ENCODE measurements at places on chromosomes 11 and 22. TPM values are rescaled to one million over a fixed set of nuclear protein-coding genes. Genes with fewer than 3 reads are reported as not detected.

DNA sequence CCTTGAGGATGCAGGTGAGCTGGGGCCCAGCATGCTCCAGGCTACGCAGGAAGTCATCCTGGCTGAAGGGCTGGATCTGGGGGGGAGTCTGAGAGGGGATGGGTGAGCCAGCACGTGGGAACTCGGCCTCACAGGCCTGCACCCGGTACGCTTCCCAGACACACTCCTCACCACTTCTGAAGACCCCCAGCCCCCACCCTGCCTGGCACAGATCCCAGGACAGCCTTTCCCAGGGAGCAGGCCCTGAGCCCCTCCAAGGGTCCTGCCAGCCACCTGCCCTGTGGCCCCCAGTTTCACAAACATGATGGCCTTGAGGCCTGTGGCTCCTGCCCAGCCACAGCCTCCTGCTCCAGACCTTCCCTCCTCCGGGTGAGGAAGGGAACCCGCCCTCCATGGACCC, 5.6 kb upstream of the PLXNB2 start:
- DNase-seq, result no peak

- no peak for DNase-seq
Measured at GRCh38 chr22:38862375-38863329, 9.4 kb downstream of the CBX6 start.

DNA sequence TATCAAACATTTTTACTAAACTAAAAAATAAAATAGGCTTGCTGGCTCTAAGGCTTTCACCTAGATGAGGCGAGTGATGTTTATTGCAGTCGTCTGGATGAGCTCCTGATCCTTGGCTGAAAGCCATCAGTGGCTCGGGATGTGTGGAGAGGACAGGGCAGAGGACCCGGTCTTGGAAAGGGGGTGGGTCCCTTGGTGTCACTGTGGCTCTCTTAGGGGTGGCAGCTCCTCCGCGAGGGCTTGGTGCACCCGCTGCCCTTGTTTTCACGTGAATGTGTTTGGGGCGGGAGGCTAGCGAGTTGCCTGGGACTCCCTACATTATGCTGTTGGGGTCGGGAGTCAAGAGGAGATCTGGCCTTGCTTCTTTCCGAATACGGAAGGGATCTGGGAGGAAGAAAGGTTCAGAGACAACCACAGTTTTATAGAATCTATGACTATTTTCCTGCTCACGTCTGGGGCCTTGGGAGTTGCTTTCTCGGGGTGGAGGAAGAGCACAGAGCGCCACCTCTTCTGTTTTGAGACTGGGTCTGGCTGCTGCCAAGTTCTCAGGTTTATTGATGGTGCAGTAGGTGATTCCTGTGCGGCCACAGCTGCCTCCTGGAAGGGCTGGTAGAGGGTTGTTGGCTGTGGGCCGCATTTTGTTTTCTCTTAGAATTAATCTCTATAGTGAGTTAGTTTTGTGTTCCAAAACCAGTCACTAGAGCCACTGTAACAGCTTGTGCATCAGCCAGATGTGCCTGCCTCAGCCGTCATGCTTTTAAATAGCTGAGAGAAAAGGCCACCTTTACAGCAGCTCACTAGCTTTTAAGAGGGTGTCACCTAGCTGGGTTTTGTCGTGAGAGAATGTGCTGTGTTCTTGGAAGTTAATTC, 12.8 kb downstream of the TBC1D22A start:
- DNase-seq, result no peak

DNA sequence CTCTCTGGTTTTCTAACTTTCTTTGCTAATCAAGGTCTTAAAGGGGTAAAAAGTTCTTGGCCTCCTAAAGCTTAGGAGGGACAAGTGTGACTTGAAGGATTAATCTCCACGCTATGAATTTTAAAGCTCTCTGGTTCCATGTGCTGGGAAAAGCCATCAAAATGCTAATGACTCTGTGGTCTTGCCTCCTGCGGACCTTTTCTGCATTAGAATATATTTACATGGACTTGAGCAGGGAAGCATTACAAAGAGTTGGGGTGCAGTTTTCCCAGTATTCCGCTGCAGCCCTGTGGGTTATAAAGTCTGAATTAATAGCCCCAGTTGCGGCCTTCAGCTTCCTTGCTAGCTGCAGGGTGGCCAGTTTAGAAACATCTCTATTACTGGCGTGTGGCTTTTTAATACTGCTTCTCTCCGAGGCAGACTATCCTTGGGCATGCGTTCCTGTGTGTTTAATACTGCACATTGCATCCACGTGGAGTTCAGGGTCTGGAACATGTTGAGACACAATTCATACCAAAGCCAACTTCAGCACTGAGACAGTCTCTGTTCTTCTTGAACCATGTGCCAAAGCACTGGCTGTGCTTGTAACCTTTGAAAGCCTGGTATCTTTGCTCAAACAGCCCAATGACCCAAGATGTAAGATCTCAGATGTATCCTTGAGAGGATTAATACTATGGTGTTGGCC, 27.3 kb downstream of the TSPAN18 start:
- no peak for DNase-seq

DNA sequence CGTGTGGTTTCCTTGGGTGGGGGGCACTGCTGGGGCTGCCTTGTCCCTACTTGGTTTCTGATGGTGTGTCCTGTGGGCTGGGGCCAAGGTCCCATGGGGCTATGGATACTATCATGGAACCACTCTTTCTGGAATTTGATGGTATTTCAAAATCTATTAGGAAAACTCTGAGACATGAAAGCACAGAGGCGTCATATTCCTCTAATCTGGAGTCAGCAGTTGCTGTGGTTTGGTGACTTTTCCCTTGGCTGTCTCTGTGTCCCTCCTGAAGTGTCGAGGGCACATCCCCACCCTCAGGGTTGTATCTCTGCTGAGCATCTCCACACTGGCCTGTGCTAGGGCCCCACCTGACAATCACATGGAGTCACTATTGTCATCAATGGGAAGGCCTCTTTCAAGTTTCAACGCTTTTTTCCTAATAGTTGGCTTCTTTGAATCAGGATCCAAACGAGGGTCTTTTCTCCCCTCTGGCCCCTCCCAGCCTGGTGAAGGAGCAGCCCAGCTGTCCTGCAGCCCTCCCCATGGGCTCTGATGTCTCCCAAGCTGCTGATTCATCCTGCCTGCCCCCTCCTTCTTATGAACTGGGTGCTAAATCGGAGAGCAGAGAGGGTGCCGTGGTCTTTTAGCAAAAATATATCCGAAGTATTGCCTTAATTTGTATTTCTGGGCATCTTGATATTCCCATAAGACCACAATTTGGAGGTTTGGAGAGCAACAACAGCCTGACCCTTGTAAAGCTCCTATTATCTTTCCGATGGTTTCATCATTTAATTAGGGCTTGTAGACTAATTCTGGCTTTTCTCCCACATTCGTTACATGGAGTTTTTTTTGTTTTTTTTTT, 38.5 kb downstream of the MED15 start:
- DNase-seq, result no peak

- DNase-seq, result no peak
Measured at GRCh38 chr22:29768052-29768693, 1.0 kb downstream of the UQCR10 start.

GRCh38 chr11:9302448-9302847, 11.9 kb downstream of the TMEM41B start:
- no peak for DNase-seq

DNA sequence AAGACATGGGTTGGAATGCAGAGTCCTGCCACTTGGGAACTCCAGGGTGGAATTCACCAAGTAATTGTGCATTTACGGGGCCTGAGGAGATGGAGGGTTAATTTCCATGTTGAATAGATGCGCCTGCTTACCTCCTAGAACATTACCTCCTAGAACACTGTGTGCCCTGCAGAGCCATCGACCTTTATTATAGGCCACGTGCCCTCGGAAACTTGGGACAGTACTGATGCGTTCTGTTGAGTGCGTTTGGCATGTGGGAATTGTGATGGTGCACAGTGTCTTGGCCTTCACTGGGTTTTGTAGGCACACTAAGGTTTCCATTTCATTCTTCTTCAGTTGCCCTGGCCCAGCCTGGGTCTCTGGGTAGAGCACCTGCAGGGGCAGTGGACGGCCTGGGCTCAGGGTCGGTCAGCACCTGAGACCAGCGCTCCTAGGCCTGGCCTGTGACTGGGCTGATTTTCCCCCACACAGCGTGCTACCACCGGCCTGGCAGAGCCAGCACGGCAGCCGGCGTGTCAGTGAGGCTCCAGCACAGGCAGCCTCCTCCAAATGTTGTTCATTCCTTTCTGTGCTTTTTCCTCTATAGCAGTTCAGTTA, 12.7 kb downstream of the TRMU start:
- no peak for DNase-seq

DNA sequence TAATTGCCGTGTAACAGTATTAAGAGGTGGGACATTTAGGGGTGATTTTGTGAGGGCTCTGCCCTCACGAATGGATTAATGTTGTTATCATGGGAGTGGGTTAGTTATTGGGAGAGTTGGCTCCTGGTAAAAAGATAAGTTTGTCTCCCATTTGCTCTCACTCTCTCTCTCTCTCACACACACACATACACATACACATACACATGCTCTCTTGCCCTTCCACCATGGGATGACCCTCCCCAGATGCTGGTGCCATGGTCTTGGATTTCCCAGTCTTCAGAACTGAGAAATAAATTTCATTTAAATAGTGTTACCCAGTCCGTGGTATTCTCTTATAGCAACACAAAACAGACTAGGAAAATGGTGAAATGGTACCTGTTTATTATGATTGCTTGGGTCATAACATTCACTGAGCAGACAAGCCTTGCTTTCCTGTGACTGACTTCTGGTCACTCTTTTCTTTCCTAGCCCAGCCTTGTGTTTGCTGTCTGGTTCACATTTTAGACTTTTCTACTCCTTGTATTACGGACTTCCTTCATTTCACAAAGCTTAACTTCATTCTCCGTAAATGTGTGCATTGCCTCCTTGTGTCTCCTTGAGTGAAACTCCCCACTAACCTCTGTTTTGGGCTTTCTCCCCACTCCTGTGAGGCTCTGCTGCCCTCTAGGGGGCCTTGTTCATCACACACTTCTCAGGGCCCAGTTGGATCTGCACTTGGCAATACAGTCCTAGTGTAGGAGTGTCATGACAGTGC, 206.5 kb upstream of the CTSC start:
- peak; percentile 77 for DNase-seq

DNA sequence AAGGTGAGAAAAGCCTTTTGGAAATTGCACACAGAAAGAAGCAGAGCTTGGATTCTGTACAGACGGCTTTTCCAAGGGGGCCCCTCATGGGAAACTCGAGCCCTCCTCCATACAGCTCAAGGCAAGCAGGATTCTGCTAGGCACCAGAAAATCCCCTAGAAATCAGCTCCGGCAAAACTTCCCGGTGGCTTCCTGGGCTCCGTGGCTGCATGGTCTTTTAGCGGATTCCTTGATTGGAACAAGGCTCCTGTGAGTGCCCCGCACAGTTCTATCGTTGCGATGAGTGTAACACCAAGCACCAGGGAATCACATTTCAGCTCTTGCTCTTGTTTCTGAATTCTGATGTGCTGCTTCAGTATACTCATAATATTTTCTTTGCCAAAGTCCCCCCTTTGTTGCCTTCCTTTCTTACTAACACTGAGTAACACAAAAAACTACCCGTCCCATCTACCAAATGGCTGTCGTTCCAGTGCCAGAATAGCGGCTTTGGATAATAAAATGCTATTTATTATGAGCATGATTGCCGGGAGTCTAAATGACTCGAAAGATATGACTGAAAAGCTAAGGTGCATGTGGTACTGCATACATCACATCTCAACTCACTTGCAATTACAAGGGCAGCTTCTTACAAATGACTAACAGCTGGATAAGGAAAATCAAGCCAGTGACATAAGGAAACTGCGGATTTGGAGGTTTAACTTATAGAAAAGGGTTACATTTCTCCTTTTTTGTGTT, 494.1 kb downstream of the DLG2 start:
- no peak for DNase-seq

DNA sequence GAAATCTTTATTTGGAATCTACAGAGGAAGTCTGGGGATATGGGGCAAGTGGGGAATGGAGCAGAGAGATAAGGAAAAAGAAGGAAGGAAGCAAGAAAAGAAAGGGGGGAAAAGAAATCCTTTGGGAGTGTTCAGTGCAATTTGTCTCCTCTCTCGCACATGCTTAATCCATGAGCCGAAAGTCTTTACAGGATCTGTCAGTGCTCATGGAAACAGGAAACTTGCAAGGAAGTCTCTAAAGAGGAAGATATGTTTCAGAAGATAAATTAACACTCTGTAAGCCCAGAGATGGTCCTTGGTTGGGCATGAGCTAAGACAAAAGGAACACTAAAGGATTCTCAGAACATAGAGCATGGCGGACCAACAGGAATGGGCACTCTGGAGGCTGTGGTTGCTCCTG, 47.9 kb upstream of the FLI1 start:
- DNase-seq, result no peak

DNA sequence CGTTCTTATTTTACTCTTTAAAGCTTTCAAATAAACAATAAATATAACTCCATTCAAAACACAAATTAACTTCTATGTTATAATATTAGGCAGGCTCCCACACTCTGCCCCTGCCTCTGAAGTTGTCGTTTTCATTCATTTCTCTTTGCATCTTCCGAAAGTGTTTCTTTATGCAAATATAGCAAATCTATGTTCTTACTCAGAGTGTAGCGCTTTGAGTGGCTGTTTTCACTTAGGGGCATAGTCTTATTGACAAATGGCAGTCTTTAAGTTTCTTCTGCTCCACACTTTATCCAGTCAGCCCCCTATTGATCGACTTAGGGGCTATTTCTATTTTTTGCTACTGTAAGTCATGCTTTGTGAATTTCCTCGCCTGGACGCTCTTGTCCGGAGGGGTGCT, 45.3 kb upstream of the RTL6 start:
- no peak for DNase-seq

- DNase-seq, result no peak
Measured at GRCh38 chr11:61507962-61508861, at the start of gene LRRC10B. TSS of gene LRRC10B (plus strand) at chr11:61508749. CDS start at chr11:61508999, 250 bp downstream.

DNA sequence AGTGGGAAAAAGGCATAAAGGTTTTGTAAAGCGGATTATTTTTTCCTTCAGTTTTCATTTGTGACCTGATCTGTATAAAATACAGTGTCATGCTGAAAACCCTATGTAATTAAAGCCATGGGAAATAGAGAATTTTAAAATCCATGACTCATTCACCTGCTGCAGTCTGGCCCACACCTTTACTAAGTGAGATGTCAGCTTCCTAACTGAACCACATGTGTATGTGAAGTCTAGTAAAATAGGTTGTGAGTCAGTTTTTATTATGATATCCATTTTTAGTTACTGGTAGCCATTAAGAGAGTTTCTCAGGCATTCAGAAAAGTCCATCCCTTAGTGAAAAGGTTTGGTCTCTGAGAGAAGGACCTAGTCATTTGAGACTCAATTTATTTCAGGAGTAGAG, 60.9 kb downstream of the TRIM44 start:
- no peak for DNase-seq

GRCh38 chr22:49768077-49768910, 59.4 kb downstream of the BRD1 start:
- no peak for DNase-seq

GRCh38 chr11:61730240-61730994, 22.0 kb upstream of the MYRF start:
- DNase-seq, result no peak

Gene SLN
- 0.30 TPM for polyA plus RNA-seq

Gene DBX1
- polyA plus RNA-seq, result not detected

Gene XKR3
- polyA plus RNA-seq, result not detected

Gene LRRC10B
- polyA plus RNA-seq, result 0.72 TPM

Gene TRIM22
- polyA plus RNA-seq, result 7.3 TPM

Gene FXYD2
- polyA plus RNA-seq, result 457 TPM

Gene APOA1
- 123 TPM for polyA plus RNA-seq

Gene RPS25
- polyA plus RNA-seq, result 1,249 TPM

Gene LPXN
- polyA plus RNA-seq, result 8.5 TPM

Gene GPHA2
- polyA plus RNA-seq, result 1.7 TPM

Gene TTLL1
- 22.9 TPM for polyA plus RNA-seq

Gene ADM
- polyA plus RNA-seq, result 7.7 TPM

All from right renal cortex interstitium (tissue), 3 donors.